ENCODE measurements at places on chromosomes 4 and X.

DNA sequence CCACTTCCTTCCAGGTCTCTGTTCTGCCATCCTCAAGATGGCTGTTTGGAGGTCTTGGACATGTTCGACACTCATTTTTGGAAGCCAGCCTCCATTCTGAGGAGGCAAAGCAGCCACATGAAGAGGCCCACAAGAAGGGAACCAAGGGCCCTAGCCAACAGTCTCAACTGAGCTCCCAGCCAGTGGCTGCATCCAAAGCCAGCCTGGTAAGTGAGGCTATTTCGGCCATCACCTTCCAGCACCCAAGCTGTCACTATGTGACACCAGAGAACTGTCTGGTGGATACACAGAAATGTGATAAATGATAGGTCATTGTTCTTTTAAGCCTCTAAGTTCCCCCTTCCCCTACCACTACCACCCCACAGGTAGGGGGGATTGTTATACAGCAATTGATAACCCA lies 127.2 kb downstream of the NPNT start:
- no peak for DNase-seq

DNA sequence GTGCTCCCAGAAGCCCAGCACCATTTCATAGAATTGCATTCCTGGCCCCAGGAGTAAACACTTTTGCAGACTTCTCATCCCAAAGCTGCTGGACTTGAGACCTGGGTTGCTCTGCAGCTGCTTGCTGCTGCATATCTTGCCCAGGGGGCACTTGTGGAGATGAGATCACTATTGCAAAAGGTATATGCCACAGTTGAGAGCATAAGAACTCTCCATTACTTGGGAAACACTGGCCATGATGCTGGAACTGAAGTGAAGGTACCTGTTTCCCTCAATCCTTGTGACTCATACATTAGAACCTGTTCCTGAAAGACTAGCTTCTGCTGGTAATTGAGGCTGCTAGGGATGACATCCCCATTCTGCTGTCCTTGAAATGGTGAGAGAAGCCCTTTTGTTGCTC lies 43.1 kb upstream of the WDR1 start:
- DNase-seq = no peak

DNA sequence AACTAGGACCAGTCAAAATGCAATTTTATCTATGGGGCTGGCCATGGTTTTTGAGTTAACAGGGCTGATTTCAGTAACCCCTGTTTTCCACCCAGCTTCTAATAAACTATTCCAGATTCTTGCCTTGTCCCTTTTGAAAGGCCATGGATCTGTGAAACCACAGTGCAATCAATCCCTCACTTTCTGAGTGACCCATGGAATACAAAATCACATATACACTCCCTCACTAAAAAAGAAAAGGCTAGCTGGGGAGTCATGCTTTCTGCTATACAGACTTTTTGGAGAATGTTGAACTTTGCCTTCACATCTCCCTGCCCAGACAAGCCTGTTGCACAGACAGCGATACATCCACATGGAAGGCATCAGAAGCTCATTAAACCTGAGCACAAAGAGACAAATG lies 47.9 kb downstream of the MAD2L1 start:
- DNase-seq = no peak

DNA sequence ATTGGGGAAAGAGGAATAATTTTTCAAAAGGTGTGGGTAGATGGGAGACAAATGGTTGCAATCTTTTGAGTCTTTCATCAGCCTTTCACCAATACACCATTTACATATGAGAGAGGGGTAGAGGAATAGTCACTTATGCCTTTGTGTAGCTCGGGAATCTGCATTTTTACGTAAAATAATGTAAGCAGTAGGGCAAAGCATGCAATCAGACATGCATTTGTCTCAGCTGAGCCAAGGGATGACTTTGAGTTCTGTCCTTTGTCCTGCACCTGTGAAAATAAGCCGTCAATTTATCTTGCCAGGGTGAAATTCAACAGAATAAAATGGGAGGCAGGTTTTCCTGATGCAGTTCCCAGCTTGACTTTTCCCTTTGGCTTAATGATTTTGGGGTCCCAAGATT lies 1473.4 kb upstream of the TENM3 start:
- no peak for DNase-seq

DNA sequence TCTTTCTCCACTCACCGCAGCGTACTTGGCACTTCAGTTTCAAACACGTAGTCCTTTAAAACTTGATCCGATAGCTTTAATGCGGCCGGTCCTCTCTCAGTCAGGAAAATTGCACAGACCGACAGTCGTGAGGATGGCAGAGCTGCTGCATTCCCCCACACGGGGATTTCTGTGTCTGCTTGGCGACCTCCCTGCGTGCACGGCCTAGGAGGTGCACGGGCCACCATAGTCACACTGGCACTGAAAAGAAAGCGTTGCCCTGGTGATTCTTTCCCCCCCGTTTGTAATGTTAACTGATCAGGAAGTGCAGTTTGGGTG lies 10.3 kb downstream of the AKAP17A start:
- DNase-seq = no peak

DNA sequence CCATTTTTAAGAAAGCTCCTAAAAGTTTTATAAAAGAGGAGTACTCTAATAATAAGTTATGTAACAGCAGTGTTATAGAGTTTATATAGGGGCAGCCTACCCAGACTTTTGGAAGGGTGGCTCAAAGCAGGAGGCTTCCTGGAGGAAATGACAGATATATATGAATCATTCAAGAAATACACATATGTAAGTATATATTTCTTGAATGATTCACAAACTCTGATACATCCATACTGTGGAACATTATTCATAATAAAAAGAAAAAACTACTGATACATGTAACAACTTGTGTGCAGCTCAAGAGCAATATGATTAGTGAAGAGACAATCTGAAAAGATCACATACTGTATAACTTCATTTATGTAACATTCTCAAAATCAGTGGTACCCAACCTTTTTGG lies 166.2 kb downstream of the WDFY3 start:
- no peak for DNase-seq

- no peak for DNase-seq
Measured at GRCh38 chr4:108622022-108622421, 1.6 kb downstream of the RPL34 start.

- no peak for DNase-seq
Measured at GRCh38 chrX:72713130-72713529, 976 bp downstream of the PHKA1 start.

GRCh38 chr4:83247415-83248357 lies 36.9 kb downstream of the COQ2 start:
- no peak for DNase-seq

DNA sequence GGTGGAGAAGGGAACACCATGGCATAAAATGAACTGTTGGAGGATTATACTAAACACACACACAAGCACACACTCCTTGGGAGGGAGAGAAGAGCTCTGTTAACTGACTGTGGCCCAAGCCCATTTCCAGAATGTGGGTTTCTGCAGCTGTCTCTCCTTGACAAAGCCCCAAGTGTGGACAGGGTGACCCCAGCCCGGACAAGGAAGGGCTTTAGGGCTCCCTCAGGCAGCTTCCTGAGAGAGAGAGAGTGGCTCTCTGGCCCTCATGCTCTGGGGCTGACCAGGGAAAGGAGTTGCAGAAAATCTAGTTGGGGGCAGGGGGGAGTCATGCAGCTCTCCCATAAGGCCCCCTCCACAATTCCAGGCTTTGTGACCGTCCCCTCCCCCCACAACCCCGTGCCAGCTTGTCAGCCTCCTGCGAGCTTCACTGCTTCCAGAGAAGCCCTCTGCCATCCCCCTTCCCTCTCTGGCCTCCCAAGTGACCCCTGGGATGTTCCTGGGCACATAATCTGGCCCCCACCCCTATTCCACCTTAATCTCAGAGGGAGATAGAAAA lies 590 bp downstream of the ARHGEF9 start:
- no peak for DNase-seq

DNA sequence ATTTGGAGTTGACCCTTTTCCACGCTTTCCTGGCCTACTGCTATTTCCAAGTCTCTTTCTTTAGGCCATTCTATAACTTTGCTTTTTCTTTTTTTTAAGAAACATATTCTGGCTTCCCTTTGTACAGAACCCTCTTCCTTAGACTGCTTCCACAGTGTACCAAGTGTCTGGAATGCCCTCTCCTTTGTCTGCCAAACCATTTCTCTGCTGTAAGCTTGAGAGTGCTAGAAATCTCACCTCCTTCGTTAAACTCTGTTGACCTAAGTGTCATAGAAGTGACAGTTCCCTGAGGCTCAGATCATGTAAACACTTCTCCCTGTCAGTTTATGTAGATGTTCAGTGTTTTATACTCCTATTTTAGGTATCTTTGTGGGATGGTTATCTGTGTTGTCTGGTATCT lies 108.4 kb downstream of the EDA start:
- DNase-seq = no peak

- DNase-seq = peak; percentile 45
Measured at GRCh38 chr4:186726426-186727168, 2.9 kb upstream of the FAT1 start.

DNA sequence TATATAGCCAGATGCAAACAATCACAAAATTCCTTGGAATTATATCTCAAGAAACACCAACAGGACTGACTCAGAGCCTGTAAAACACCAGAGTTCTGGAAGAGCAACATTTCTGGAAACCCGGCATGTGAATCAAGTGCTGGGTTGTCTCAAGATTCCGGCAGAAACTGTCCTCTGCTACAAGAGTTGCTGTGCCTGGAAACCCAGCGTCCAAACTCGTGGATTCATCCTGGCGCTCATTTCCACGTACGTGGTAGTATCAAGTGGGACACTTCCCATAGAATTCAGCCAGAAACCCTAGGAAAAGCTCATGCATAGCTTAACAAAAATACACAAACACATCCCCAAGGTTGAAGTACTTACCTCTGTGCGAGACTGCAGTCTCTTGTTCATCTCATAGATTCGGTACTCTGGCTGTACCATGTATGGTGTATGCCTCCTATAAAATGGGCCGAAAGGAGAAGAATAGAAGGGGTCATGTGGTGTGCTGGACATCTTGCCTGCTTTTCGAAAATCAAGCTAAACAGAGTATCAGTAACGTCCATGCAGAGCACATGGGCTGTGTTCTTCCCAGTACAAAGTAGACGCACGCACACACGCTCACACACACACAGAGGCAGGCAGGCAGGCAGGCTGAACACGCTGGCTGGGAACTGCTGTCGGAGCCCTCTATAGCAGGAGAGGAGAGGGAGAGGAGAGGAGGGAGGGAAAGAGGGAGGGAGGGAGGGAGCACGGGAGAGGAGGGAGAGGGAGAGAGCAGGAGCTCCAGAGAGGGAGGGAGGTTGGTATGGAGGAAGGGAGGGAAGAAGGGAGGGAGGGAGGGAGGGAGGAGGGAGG lies at the start of gene LDB2:
Gene LDB2 (minus strand): TSS at position 655 of the 837 bp plus-strand sequence.
- peak; percentile 89 for DNase-seq

DNA sequence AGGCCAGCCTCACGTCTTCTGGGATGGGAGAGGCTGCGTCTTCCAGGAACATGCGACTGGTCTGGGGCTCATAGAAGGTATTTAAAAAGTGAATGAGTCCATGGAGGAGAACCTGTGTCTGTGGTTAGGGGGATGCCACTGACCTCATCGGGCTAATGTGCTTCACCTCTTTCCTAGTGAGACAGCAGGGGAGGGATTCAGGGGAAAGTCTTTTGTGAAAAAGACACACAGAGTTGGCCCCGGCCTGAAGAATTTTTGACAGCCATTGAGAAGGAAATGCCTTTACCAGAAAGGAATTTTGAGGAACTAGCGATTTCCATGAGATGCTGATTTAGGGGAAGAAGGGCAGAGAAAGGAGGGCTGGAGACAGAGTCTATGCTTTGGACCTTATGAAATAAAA lies 11.0 kb upstream of the C4orf50 start:
- no peak for DNase-seq

DNA sequence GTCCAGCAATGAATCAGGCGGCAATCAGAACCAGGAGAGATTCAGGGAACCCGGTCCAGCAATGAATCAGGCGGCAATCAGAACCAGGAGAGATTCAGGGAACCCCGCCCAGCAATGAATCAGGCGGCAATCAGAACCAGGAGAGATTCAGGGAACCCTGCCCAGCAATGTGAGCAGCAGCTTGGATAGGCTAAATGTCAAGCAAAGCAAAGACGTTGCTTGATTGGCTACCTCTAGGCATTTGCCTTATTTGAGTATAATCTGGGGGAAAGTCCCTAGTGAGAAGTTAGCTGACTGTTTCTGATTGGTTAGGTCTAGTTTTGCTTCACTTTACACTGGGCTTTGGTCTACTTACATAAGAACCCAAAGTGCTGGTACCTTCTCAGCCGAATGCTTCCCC lies 1212.2 kb upstream of the TENM3 start:
- DNase-seq = no peak

- DNase-seq = no peak
Measured at GRCh38 chr4:159145318-159145991, 42.6 kb downstream of the RAPGEF2 start.

- DNase-seq = no peak
Measured at GRCh38 chr4:152394791-152395190, 141.1 kb downstream of the FBXW7 start.

DNA sequence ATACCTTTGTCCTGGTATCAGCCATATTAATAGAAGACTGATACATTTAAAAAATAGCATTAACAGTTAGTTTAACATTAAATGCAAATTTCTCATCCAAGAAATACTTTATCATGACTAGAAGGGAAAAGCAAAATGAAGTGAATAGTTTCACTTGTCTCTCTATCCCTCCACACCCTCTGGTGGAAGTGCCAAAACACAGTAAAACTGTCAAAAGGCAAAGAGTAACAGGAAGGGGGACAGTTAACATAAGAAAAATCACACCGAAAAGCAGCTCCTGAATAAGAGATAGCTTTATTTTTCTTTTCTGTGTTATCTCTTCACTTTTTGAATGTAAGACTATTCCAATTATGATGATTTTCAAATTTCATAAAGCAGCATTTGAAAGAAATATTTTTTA lies 187.2 kb downstream of the FBXW7 start:
- DNase-seq = no peak

DNA sequence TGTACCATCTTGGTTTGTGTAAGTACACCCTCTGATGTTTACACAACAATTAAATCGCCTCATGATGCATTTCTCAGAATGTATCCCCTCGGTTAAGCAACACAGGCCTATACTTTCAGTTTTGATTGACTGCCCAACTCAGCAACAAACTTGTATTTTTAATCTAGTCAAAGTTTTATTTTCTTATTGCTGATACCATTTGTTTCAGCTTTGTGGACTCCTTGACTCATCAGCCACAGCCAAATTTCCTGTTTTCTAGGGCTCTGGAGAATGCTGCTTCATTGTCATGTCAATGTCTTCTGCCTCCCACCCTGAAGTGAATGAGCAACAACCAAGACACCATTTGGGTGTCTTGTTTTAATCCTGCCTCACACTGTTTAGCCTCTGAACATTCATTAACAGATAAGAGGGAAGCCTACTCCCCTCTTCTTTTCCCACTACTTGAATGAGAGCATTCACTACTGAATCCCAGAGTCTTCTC lies 14.0 kb downstream of the BBS12 start:
- DNase-seq = no peak

GRCh38 chrX:15349046-15349445 lies 13.7 kb upstream of the PIGA start:
- DNase-seq = no peak
